ENCODE measurements at places on chromosomes 16 and 17.

- DNase-seq = no peak
Measured at GRCh38 chr16:7374614-7375174, 42.0 kb downstream of the RBFOX1 start.

GRCh38 chr17:48244121-48244711, 136.7 kb downstream of the SNX11 start:
- peak; percentile 77 for DNase-seq

- DNase-seq = no peak
Measured at GRCh38 chr16:75804368-75804767, 78.1 kb upstream of the CPHXL start.

- no peak for DNase-seq
Measured at GRCh38 chr17:4597975-4598374, 13.6 kb downstream of the SMTNL2 start.

DNA sequence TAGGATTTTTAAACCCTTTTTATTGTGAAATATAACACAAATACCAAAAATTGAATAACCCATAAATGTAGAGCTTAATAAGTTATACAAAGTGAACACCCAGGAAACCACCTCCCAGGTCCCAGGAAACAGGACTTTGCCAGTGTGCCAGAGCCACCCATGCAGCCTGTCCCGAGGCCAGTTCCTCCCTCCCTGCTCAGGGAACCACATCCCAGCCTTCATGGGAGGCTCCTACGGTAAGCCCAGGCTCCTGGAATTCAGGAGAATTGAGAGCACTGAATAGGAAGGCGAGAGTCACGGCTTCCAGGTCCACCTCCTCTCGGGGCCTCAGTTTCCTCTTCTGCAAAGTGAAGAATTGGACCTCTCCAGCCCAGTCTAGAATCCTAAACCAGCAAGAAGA, 178.2 kb downstream of the TMEM132E start:
- DNase-seq = no peak

GRCh38 chr17:17781591-17782496, 54.9 kb downstream of the SREBF1 start:
- peak; percentile 65 for DNase-seq

- DNase-seq = no peak
Measured at GRCh38 chr16:66271074-66272060, 95.1 kb upstream of the CDH5 start.

GRCh38 chr16:6947291-6947690, 385.4 kb upstream of the RBFOX1 start:
- DNase-seq = no peak

GRCh38 chr16:65062736-65063583, 58.9 kb downstream of the CDH11 start:
- DNase-seq = no peak

DNA sequence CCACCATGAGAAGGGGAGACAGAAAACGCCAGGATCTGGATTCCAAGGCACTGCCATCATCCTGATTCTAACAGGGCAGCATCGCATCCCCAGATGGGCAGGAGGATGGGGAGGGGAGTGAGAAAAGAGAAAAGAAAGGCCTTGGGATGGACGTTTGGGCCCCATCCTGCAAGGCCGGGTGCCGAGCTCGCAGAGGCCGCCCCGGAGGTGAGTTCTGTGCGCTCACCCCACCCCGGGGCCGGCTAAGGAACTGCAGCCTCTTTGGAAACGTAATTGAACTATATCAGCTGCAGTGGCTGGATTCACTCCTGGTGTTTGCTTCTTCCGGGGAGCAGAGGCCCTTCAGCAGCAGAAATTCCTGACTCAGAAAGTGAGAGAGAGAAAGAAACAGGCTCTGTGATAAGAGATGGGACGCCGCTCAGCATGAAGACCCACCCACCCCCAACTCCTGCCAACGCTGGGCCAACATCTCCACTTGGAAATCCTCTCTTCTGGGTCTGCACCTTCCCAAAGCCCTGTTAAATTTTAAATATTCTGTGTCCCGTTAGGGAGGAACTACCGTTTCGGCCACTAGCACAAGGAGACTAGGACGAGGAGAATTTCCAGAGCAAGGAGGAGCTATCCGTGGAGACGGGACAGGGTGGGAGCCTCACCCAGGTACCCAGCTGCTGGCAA, 8.5 kb upstream of the SSTR2 start:
- DNase-seq = peak; percentile 64

DNA sequence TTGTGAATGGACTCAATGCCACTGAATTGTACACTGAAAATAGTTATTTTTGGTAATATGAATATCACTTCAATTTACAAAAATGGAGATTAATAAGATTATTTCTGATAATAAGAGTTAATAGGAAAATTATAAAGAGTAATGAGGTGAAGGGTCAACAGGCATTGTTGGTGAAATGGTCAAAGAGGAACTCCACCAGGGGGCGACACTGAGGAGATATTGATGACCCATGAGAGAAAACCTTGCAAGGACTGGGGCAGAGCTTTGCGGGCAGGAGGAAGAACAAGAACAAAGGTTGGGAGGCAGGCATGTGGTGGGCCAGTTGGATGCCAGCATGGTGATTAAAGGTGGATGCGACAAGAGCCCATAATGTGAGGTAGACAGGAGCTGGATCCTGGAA, 74.0 kb upstream of the XYLT1 start:
- DNase-seq = no peak

- no peak for DNase-seq
Measured at GRCh38 chr17:1196946-1197345, 17.2 kb upstream of the ABR start.

DNA sequence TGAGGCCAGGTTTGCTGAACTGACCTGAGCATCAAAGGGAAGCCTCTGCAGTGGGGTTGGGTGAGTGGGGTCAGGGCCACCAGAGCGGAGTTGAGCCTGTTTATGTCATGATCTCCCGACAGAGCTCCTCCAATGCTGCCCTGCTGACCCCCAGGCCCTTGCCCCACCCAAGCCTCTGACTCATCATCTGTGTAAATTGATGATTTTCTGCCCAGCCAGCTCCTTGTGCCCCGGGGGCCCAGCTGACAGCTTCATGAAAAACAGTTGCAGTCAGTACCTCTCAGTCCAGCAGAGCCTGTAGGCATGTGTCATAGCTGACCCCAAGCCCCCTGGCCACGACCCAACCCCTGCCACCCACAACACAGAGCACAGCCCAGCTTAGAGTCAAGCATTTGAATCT, 134.9 kb downstream of the CCT6B start:
- no peak for DNase-seq

DNA sequence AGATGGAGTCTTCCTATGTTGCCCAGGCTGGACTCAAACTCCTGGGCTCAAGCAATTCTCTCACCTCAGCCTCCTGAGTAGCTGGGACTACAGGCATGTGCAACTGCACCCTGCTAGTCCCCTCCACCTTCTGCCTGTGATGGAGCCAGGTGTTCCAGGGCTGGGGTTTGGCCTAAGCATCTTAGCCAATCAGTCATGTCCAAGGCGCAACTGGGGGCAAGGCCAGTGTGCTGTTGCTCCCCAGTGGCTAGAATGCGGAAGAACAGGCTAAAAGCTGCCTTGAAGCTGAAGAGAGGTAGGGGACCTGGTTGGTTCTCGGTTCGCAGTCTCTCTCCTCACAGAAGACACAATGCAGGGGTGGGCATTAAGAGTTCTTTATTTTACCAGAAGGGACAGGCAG, 18.6 kb downstream of the FLOT2 start:
- peak; percentile 76 for DNase-seq
